ENCODE measurements at places on chromosomes 2 and 18.

GRCh38 chr2:125280265-125280664, 1255.2 kb downstream of the CNTNAP5 start:
- DNase-seq, result no peak

DNA sequence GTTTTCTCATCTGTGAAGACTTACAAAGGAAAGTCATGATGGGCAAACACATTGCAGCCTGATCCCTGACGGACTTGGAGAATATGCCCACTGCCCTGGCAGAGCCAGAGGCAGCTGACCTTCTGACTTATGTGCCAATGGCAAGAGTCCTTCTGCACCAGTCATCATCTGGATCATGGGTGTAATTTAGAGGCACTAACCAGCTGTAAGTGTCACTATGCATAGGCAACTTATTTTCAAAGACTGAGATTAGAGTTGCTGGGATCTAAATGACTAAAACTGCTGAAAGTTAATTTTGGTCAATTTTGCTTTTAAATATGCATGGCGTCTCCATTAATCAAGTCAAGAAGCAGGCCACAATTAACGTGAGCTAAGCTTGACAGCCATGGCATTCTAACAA, 261.2 kb downstream of the BCL11A start:
- DNase-seq, result no peak

GRCh38 chr18:25420077-25420825, 68.3 kb upstream of the ZNF521 start:
- no peak for DNase-seq

DNA sequence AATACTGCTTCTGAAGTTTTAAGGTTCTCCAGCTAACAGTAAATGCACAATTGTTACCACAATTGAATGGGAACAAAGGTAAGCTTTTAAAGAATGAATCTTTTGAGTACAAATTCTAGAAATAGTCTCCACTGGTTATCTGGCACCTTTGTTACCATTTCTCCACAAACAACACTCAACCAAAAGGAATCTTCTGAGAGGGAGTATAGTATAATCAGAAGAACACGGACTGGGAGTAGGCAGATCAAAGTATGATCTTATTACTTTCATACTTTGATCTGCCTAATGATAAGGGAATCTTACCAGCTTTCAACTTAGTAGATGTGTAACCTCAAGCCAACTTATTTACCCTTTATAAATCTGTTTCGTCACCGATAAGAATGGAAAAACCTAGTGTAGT, 1.4 kb downstream of the CEP76 start:
- DNase-seq, result no peak

DNA sequence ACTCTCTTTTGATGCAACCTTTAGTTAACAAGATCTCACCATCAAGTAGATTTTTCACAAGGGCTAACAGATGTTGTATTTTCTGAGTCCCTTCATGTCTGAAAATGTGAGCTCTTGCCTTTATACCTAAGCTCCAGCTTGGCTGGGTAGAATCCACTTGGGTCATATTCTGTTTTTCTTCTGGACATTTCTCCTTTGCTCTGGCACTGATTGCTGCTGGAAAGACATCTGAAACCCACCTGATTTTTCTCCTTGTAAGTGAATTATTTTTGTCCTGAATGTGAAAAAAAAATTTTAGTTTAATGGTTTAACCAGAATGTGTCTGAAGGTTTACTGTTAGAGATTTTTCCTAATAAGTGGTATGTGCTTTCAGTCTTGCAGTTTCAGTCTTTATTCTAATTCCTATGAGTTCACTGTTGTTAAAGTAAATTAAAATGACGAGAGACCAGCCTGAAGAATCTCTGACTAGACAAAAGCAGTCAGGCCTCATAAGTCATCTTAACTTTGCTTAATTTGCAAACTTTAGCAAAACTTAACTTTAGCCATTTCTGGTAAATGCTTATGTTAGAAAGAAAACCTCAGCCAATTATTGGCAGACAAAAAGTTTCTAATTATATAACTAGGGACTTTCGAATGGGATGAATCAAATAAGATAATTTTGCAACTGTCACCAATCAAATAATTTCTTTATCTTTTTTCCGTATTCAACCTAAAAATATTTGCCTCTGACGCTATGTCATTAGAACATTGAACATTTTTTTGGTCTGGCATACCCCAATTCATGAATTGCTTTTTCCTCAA, 70.8 kb downstream of the ACAA2 start:
- no peak for DNase-seq

- DNase-seq, result no peak
These were observed 3.9 kb upstream of the PXDN start for GRCh38 chr2:1748176-1748740.

DNA sequence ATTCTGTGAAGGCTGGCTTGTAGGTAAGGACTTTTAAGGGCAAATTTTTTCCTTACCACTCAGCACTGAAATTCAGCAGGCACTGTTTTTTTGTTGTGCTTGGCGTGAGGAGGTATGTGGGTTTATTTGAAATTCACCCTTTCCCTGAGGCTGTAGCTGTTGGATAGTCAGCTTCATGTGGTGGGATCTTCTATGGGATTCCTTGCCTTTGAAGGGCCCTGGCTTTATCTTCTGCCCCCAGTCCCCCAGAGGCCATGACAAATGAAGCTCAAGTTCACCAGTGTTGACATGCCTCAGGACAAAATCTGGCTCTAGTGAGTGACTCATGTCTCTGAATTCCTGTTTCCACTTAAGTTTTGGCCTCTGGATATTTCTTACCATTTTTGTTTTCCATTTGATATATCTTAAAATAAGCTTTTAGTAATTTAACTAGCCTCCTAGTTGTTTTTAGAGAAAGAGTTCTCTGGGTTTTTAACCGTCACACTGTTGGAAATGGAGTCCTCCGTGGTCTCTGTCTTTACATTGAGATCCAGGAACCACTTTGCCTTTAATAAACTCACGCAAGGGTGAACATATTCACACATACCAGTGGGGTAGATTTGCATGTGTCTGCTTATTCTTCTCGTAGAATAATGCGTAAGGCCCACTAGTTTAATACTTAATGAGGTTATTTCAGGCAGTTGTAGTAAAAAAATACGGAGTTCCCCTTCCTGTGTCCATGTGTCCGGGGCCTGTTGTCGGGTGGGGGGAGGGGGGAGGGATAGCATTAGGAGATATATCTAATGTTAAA, 211.1 kb upstream of the FAM98A start:
- no peak for DNase-seq

- no peak for DNase-seq
These were observed 403.3 kb upstream of the NETO1 start for GRCh38 chr18:73270920-73271634.

DNA sequence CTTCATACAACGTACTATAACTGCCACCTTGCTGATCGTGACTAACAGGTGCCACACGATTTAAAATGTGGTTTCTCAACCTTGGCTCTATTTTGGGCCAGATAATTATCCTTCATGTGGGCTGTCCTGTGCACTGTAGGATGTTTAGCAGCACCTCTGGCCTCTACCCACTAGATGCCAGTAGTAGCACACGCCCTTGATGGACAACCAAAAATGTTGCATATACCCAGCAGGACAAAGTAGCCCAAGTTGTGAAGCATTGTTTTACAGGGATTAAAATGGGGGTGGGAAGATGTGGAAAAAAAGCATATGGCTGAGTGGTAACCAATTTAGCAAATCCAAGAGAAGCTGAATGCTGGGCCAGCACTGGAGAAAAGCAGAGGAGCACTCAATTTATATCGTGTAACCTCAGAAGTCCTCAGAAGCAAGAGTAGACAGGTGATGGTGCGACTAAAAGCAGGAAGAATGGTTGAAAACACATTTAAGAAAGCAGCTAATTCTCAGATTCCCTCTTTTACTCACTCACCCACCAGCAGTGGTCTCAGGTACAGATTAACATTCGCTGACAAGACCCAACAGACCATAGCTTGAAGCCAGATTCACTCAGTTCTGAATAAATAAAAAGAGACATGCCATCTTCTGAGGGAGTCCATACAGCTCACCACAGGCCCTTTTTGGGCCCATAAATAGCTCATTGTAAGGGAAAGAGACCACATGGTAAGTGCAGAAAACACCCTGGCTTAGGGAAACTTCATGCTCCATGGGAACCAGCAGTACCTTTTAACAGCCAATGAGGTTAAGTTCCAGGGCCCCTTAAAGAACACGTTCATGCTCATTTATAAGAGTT, 50.6 kb downstream of the RAPH1 start:
- peak; percentile 40 for DNase-seq

DNA sequence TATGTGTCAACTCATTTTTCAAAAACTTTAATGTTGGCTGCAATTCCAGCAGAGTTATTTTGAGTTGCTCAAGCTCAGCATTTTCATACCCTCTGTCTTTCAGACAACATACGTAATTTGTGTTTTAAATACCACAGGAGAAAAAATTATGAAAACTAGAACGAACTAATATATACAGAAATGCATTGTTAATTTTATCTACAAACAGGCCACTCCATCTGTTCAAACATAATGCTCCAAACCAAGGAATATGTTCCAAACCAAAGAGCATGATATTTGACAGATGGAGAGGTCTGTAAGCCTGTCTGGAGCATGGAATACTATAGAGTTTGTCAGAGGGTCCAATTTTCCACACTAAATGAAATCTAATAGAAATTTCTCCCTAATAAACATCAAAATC, 536.2 kb upstream of the FSIP2 start:
- no peak for DNase-seq

- no peak for DNase-seq
These were observed 523.3 kb upstream of the SYT4 start for GRCh38 chr18:43800584-43800983.

DNA sequence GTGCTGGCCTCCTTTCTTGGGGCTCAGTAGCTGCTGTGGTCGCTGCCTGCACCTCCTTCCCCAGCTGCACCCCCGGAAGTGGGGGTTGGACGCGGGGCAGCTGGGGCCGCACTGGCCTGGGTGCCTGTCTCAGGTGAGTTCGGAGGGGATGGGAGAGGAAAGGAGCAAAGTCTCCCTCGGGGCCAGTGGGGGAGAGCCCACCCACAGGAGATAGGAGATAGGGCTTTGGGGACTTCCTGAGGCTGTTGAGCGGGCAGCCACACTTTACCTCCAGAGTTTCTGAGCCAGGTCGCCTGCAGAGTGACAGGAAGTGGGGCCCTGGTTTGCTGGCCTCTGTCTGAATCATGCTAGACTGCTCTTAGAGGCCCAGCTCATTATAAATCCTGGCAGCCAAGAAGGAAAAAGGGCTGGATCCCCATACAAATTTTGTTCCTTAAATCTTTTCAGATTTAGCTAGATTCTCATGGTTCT, 8.1 kb downstream of the MBP start:
- peak; percentile 35 for DNase-seq

GRCh38 chr2:238570391-238570790, 143.7 kb downstream of the ASB1 start:
- DNase-seq, result no peak

DNA sequence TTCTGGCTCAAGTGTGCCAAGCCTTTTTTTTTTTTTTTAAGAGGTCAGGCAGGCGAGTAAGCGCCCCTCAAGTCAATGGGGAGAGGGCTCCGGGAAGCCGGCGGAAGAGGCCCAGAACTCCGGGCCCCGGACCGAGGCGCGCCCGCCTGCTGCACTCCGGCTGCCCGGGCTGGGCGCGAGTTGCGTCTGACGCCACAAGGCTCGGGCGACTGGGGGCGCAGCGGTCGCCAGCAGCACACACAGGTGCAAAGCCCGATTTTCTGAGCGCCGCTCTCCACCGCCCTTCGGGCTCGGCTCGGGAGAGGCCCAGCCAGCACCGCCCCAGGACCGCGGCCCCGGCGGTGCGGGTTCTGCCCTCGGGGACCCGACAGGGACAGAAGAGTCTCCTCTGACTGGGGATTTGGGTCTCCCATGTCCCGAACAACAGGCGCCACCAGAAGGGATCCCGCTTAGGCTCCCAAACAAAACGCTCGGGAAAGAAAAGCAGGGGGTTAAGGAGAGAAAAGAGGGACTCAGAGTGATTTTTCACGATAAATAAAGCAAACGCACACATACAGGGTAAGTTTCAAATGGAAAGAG, 787 bp downstream of the ERBB4 start:
- DNase-seq, result no peak

GRCh38 chr2:195337597-195337996, 319.4 kb upstream of the SLC39A10 start:
- no peak for DNase-seq

- no peak for DNase-seq
These were observed 34.9 kb downstream of the SLC20A1 start for GRCh38 chr2:112680666-112681101.

DNA sequence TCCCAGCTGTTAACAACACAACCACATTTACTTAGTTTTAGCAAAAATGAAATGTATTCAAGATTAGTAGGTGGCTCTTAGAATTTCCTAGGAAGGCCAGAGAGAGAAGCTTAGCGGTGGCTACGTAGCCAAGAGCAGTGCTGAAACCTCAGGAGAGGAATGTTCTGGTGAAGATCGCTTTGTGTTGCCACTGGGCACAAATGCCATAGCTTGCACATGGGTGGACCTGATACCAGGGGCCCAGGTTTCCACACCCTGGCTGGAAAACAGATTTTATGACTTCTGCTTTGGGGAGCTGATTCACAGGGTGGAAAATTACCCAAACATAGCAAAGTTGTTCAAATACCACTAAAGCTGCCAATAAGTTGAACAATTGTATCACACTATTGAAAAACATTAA, 43.4 kb downstream of the THUMPD2 start:
- DNase-seq, result no peak

- no peak for DNase-seq
These were observed 5.1 kb downstream of the SERPINB11 start for GRCh38 chr18:63707816-63708215.

- no peak for DNase-seq
These were observed 22.1 kb downstream of the RAB3GAP1 start for GRCh38 chr2:135074216-135074615.

DNA sequence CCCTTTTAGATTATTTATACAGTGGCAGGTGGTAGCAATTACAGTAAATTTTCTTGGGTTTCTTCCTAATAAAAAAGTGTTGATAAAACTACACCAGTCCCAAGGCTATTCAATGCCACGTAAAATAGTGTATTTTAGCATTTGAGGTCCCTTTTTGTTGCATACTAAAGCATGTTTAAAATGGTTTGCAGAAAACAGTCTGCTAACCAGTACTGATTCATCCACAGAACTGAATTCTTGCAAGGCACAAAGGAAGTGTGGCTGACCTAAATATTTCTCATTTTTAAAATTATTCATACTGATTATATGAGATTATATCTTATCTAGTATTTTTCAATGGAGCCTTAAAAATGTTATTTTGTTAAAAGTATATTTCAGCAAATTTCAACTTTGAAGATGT, 98.1 kb downstream of the SMAD2 start:
- DNase-seq, result no peak

GRCh38 chr18:74990563-74991081, 218.3 kb downstream of the PTGR3 start:
- no peak for DNase-seq

GRCh38 chr18:59697236-59697932, at the start of gene CCBE1:
CCBE1 (minus strand) TSS chr18:59697423.
- no peak for DNase-seq

- DNase-seq, result no peak
These were observed 215.0 kb upstream of the AGAP1 start for GRCh38 chr2:235278771-235279355.

GRCh38 chr2:16245481-16246054, 305.2 kb downstream of the MYCN start:
- DNase-seq, result no peak

- DNase-seq, result no peak
These were observed 255.4 kb downstream of the TDRD15 start for GRCh38 chr2:21379140-21379539.

Data from activated naive CD4-positive, alpha-beta T cell treated with anti-CD3 and anti-CD28 coated beads, Interleukin-2, amount 50 U/mL, for 16 hours (primary cell).